CD4-positive, alpha-beta T cell treated with Interleukin-6 for 4 hours (primary cell): ENCODE measurements at places on chromosomes 5 and 9.

DNA sequence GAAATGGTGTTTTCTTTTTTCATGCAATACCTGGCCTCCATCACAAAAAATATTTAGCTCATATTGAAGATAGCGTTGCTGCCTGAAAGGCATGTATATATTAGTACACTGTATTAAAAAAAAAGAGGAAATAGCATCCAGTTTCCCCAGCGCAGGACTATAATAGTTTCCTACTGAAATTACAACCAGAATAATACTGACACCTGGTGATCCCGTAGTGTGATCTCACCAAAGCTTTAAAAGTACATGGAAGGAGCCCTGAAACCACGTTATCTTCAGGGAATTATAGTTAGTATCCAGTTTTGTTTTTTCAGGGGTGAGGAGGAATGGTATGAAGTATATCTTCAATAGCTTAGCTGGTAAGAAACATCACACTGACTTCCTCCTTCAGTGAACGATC lies 264.9 kb downstream of the CD180 start:
- no peak for DNase-seq

GRCh38 chr5:93126634-93127033 lies 454.4 kb downstream of the NR2F1-AS1 start:
- DNase-seq, result no peak

GRCh38 chr5:149128023-149128875 lies 13.0 kb upstream of the ABLIM3 start:
- no peak for DNase-seq

- no peak for DNase-seq
Observed at GRCh38 chr9:21585756-21586752, 103.9 kb upstream of the IFNE start.

- DNase-seq, result no peak
Observed at GRCh38 chr9:109411069-109411761, 86.9 kb downstream of the PTPN3 start.

DNA sequence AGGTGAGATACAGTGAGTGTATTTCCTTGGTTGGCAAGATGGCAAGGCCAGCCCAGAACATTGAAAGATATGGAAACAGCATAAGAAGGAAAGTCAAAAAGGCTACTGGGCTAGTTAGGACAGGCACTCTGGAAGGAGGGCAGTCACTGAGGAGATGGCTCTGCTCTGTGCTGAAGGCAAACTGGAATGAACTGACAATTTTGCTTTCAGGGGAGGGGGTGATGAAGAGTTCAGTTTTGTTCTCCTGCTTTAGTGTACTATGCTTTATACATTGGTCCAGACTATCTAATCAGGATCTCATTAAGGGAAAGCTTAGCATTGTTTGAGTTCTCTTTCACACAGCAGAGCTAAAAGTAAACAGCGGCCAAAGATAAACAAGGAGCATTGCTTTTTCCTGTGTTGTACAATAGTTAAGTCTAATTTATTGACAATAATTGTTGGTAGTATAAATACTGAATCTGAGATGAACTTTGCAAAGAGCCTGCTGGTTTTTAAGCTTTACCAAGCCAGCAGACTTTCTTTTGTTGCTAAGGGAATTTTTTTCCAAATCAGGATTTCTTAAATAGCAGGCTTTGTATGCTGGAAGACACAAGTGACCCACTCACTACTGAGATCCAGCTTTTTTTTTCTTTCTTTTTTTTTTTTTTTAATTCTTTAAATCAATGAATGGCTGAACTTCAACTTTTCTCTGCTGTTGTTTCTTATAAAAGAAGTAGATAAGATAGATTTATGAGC lies 355.5 kb downstream of the ARRDC3 start:
- DNase-seq, result no peak

GRCh38 chr5:58268268-58268667 lies 191.6 kb downstream of the PLK2 start:
- DNase-seq, result no peak

DNA sequence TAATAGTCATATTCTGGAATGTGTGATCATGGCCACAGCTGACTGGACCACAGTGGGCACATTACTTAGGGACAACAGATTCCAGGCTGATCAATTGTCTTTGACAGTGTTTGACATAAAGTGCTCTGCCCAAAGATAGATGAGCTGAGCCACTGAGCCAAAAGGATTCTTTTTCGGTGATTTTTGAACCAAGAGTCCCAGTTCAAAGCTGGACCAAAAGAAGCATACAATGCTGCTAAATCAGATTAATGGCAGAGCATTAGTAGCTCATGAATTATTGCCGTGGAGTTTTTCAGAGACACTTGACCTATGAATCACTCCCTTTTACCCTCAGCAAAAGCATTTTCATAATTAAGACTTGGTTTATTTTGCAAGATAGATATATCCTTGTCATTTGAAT lies 160.6 kb downstream of the IZUMO3 start:
- DNase-seq, result no peak

DNA sequence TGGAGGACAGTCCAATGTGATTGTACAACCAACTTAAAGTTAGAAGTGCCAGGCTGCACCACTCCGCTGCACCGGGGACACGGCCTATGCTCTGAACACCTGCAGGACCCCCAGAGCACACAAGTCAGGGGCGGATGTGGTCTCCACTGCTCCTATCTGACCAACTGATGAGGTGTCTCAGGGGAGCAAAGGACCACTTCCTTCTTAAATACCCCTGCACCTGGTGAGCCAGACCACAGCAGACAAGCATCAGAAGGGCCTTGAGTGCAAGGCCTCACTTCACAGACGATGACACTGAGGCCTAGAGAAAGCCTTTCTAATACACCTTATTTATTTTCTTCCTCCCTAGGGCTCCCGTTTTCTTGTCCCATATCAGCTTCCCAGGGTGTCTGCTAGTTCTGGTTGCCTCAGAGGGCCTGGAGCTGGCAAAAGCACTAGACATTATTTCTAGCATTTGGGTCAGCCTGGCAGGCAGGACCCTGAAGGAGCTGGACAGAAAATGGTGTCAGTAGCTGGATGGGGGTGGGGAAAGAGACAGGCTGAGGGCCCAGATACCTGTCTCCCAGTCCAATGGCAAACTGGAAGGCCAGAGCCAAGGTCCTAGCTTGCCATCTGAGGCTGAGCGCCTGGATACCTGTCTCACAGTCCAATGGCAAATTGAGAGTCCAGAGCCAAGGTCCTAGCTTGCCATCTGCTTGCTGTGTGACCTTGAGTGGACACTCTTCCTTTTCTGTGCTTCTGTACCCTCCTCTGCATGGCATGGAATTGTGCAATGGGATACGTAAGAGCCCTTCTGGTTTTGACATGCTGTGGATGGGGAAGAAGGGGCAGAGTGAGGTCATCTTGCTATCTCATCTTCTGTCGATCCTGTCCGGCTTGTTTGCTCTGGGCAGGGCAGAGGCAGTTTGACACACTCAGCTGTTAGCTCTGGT lies 9.0 kb downstream of the CCDC69 start:
- peak; percentile 55 for DNase-seq

DNA sequence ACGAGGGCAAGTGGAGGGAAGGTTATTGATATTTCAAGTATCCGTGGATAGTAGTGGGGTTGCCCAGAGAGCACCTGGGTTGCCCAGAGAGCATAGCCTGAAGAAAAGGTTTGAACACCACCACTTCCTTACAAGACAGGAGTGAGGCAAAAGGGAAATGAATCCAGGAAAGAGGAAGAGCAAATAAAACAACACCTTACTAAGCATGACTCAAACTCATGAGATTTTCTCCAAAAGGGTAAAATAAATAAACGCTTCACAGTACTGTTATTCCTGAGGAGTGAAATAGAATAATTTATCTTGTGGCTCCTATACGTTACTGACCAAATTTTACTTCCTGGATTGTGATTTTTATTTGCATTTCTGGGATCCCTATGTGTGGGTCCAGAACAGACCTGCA lies 65.2 kb upstream of the PTPRD start:
- no peak for DNase-seq
